NCI-H510A (cell line): ENCODE measurements at places on chromosomes 11 and 22.

- DNase-seq: no peak
Measured at GRCh38 chr11:17019232-17019631, 5.0 kb upstream of the PLEKHA7 start.

GRCh38 chr22:32583921-32584335 lies 109.3 kb downstream of the FBXO7 start:
- no peak for DNase-seq

GRCh38 chr22:49663823-49664222 lies 163.8 kb downstream of the BRD1 start:
- no peak for DNase-seq

DNA sequence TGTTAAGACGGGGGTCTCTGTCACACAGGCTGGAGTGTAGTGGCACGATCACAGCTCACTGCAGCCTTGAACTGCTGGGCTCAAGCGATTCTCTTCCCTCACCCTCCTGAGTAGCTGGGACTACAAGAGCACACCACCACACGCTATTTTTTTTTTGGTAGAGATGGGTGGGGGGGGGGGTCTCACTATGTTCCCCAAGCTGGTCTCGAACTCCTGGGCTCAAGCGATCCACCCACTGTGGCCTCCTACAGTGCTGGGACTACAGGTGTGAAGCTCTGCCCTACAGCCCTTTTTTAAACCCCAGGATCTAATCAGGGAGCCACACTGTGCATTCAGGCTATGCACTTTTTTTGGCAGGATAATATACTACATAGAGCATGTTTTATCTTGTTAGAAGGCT lies 1.4 kb upstream of the DHCR7 start:
- no peak for DNase-seq

DNA sequence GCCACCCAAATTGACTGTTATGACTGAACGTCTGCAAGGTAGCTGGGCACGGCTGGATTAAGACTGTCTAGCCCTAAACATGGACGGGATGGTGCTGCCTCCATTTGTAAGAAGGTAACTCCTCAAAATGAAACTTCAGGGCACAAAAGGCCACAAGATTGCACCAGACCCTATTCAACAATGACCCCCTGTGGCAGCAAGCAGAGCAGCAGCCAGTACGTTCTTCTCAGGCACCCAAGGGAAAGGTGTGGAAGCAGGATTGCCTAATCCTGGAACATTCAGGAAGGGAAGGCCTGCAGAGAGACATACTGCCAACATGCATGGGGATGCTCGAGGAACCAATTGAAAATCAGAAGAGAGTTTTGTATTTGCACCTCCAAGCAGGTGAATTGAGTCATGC lies 4.5 kb upstream of the TBX10 start:
- DNase-seq: no peak
